ENCODE measurements at places on chromosomes 3 and 15. TPM values are rescaled to one million over a fixed set of nuclear protein-coding genes. Genes with fewer than 3 reads are reported as not detected.

Gene SNUPN
- 21.9 TPM for total RNA-seq

Gene TNNC1
- total RNA-seq: 1.7 TPM

Gene CHDH
- total RNA-seq: 1.7 TPM

Gene ZKSCAN7
- 2.7 TPM for total RNA-seq

Gene TRIM42
- total RNA-seq: not detected

Gene FMN1
- 20.1 TPM for total RNA-seq
